ENCODE measurements at places on chromosomes 6 and 20.

DNA sequence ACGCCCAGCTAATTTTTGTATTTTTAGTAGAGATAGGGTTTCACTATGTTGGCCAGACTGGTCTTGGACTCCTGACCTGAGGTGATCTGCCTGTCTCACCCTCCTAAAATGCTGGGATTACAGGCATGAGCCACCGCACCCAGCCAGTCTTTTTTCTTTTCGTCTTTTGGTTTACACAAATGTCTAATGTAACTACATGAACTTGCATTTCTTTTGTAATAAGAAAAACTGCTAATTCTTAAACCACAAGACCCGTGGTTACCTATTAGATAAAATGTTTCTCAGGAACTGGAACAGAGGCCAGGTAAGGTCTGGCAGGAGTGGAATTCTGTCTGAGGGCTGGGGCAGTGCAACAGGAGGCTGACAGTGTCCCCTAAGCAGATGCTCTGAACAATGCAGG lies 32.7 kb upstream of the GSTA3 start:
- no peak for DNase-seq

DNA sequence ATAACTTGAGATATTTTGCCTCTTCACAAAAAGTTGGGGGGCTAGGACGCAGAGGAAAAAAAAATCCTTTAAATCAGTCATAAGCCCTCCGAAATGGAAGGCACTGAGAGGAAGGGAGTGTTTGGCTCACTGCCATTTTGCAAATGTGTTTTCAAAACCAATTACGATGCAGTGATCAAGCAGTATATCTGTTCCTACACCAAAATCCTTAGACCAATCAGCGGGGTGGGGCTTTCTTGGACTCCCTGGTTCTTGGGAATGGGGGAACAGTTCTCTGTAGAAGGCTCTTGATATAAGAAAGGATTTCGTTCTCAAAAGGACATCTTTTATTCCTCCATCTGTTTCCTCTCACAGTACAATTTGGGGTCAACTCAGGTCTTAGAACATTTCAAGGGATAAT lies 478.6 kb upstream of the JARID2 start:
- DNase-seq, result no peak

- no peak for DNase-seq
These were observed 49.2 kb downstream of the FAM217A start for GRCh38 chr6:4029687-4030086.

DNA sequence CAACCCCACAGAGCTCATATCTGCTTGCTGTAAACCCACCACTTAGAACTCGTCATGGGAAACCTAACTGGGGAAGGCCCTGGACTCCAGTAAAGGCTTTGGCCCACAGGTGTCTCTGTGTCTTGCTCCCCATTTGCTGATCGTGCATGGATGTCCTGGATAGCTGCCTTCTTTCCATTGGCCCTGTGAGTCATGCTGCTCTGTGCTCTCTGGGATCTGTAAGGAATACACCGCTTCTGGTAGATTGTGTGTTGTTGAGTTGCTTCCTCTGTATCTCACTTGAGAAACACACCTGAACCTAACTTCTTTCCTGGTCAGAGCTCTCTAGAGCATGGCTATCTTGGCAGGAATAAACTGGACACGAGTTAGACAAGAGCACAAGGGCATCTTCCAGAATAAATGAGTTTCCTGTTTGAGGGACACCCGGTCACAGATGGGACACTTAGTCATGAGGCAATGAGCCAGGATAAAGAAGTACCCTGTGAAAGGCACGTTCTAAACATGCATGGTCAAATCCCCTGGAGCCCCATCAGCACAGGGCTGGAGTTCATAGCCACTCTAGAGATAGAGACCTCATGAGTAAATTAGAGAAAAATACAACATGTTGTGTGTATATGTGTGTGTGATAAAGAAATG lies 99.6 kb upstream of the TMEM170B start:
- DNase-seq, result no peak
